Breast epithelium (tissue), 4 donors: ENCODE measurements at places on chromosomes 16 and 17. TPM values are rescaled to one million over a fixed set of nuclear protein-coding genes. Genes with fewer than 3 reads are reported as not detected.

The PAM16 gene
- total RNA-seq, result 49.9 TPM

The ABCA6 gene
- total RNA-seq, result 122 TPM

GRCh38 chr17:13378361-13378760 lies 223.4 kb downstream of the HS3ST3A1 start:
- H3K4me1 ChIP-seq, result no peaks in the 10 kb centered on the region
- no peak overlapping the region for H3K4me3 ChIP-seq
- H3K27ac ChIP-seq, result no peak overlapping the region
- no peak for DNase-seq
- H3K36me3 ChIP-seq, result no peaks in the 10 kb centered on the region

The KRT20 gene
- total RNA-seq, result not detected

- no peaks in the 10 kb centered on the region for H3K36me3 ChIP-seq
- no peak for DNase-seq
- no peaks in the 10 kb centered on the region for H3K4me1 ChIP-seq
- no peak overlapping the region for H3K4me3 ChIP-seq
- H3K27me3 ChIP-seq, result no peaks in the 10 kb centered on the region
- no peak overlapping the region for H3K27ac ChIP-seq
Measured at GRCh38 chr16:3029491-3030221, 5.8 kb downstream of the THOC6 start.

The LUC7L3 gene
- 161 TPM for total RNA-seq

GRCh38 chr16:72711823-72712222 lies 336.1 kb downstream of the ZFHX3 start:
- no peaks in the 10 kb centered on the region for H3K36me3 ChIP-seq
- DNase-seq, result no peak
- H3K4me1 ChIP-seq, result no peaks in the 10 kb centered on the region
- H3K4me3 ChIP-seq, result no peak overlapping the region

The RHOT1 gene
- 74.6 TPM for total RNA-seq
